ENCODE measurements at places on chromosomes 4 and X.

DNA sequence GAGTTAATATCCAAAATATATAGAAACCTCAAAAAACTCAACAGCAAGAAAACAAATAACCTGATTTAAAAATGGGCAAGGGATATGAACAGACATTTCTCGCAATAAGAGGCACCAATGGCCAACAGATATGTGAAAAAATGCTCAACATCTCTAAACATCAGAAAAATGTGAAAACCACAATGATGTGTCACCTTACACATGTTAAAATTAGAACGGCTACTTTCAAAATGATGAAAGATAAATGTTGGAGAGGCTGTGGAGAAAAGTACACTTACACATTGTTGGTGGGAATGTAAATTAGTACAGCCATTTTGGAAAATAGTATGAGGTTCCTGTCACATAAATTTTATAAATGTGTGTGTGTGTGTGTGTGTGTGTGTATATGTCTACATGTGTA lies 731.3 kb downstream of the DMD start:
- DNase-seq, result no peak

GRCh38 chr4:153064571-153064970 lies 128.4 kb downstream of the FHDC1 start:
- no peak for DNase-seq

- DNase-seq, result no peak
These were observed 37.9 kb upstream of the NKAP start for GRCh38 chrX:119981286-119982070.

- DNase-seq, result no peak
These were observed 49.8 kb downstream of the PDHA2 start for GRCh38 chr4:95889662-95890061.

GRCh38 chr4:26701786-26702227 lies 117.9 kb downstream of the TBC1D19 start:
- no peak for DNase-seq

DNA sequence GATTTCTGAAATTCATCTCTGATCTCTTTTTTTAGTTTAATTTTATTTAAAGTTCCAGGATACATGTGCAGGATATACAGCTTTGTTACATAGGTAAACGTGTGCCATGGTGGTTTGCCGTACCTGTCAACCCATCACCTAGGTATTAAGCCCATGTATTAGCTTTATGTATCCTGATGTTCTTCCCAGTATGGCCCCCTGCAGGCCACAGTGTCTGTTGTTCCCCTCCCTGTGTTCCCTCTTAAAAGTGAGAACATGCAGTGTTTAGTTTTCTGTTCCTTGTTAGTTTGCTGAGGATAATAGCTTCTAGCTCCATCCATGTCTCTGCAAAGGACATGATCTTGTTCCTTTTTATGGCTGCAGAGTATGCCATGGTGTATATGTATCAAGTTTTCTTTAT lies 153.2 kb downstream of the RAPGEF2 start:
- DNase-seq, result no peak

GRCh38 chr4:18686338-18687037 lies 664.9 kb upstream of the LCORL start:
- DNase-seq, result no peak

GRCh38 chrX:52995987-52996331 lies 37.6 kb upstream of the FAM156A start:
- DNase-seq, result no peak

DNA sequence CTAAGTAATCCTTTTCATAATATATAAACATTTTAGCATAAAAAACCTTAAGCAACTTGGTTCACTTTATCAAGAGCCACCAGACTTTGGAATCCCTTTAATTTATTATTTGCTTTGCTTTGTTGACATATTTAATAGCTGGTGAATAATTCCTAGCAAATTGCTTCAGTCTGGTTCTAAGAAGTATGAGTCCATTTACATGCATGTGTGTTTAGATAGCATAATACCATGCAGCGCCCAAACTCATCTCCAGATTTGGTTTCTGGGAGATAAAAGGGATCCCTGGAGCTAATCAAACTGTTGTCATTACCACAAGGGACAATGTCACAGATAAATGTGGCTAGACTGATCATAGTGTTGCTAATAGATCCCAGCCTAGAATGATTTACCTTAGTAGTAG lies 111.8 kb downstream of the TMEM144 start:
- no peak for DNase-seq

GRCh38 chr4:116118221-116118620 lies 967.2 kb downstream of the TRAM1L1 start:
- no peak for DNase-seq

DNA sequence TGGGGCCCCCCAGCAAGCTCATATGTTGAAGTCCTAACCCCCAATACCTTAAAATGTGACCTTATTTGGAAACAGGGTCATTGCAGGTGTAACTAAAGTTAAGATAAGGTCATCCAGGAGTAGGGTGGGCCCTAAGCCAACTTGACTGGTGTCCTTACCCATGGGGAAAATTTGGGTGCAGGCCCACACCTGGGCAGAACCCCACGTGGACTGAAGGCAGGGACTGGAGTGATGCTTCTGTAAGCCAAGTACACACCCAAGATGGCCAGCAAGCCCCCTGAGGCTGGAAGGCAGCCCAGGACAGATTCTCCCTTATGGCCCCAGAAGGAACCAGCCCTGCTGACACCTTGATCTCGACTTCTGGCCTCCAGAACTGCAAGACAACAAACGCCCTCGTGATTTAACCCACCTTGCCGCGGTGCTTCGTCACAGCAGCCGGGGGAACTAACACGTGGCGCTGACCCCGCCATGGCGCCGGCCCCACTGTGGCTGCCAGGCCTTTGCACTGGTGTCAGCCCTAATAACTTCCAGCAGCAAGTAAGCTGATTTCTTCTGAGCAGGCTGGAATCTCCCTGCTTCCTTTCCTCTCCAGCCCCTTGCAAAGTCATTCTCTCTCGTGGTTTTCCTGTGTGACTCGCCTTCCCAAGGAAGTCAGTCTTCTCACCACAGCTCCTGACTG lies 23.2 kb upstream of the MXD4 start:
- DNase-seq, result no peak

- DNase-seq, result no peak
These were observed 41.9 kb downstream of the PLS3 start for GRCh38 chrX:115602729-115603389.

DNA sequence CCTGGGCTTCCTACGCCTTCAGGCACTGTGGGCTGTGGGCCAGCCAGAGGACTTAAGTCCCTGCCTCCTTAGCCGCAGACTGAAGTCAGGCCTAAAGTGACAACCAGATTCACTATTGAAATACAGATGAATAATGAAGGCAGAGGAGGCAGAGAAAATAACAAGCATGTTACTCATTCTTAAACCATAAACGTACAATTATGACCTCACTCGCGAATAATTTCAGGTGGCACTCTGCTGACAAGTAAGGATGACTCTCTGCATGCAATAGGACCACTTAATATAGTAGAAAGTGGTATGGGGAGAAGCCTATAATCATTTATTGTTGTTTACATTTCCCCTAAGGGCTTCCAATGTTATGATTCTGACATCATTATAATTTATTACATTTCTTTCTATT lies 409.2 kb upstream of the FGF13 start:
- no peak for DNase-seq

- no peak for DNase-seq
These were observed 219.0 kb downstream of the TLL1 start for GRCh38 chr4:166091912-166092510.

DNA sequence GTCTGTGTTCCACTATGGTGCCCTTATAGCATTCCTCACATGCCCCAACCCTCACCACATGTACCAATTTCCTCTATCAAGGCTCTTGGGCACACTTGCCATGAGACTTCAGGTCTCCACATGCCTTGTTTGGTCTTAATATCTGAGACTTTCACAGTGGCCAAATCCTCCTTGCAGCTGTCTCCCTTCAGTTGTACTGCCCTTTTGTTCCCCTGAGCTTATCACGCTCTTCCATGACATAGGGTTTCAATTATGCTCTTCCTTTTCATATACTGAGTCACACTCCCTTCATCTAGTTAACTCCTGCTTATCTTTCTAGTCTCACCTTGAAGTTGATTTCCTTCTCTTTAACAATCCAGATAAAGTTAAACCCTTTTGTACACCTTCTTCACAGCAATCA lies 212.9 kb downstream of the PDHA2 start:
- DNase-seq, result no peak

GRCh38 chrX:73182502-73183114 lies 32.0 kb downstream of the NAP1L2 start:
- DNase-seq, result no peak

GRCh38 chr4:142882159-142882558 lies 36.1 kb upstream of the INPP4B start:
- DNase-seq, result no peak

DNA sequence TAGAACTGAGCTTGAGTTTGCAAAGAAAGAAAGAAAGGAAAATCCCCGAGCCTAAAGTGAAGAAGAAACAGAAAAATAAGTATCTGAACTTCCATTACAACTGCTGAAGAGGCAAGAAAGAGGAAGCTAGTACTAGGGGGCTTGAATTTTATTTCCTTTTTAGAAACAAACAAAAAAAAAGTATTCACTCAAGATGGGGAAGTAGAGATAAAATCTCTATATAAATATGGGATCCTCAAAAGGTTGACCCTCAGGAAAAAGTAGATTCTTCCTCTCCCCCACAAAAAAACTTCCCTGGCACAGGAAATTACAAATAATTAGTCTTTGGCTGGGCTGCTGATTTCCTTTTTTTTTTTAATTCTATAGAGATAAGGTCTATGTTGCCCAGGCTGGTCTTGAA lies 16.0 kb downstream of the LRBA start:
- no peak for DNase-seq

GRCh38 chrX:125744914-125745313 lies 421.2 kb downstream of the DCAF12L2 start:
- DNase-seq, result no peak

DNA sequence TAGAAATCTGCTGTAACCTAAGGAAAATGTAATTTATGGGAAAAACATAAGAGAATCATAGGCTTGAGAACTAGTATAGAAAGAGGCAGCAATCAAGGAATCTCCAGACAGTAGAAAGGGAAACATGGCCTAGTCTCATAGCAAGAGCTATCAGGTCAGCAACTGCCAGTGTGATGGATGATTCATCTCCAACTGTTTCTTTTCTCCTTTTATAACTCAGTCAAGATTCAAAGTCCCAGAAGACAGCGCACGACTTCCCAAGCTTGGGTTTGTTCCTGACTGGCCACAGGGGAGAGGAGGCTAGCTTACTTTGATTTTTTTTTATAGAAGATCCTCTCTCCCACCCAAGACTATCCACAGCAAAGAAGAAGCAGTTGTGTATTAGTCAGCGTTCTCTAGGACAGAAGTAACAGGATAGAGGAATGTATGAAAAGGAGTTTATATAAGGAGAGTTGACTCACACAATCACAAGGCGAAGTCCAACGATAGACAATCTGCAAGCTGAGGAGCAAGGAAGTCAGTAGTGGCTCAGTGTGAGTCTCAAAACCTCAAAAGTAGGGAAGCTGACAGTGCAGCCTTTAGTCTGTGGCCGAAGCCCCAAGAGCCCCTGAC lies 181.5 kb downstream of the GC start:
- no peak for DNase-seq

DNA sequence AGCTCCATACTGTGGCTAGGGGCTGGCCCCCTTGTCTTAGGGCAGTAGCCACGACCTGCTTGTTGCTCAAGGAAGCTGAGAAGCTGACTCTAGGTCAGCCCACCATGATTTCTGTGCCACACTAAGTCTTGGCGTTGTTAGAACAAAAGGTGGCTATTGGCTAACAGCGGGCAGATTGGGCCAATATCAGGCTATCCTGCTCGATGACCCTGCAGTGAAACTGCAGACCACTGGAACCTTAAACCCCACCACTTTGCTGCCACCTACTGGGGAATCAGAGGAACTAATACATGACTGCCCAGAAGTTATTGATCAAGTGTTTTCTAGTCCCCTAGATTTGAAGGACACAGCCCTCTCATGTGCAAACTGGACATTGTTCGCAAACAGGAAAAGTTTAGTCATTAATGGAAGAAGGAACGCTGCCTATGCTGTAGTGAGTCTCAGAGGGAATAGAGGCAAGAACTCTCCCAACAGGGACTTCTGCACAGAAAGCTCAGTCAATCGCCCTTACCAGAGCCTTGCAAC lies 17.0 kb upstream of the PAPSS1 start:
- DNase-seq, result no peak

- DNase-seq, result no peak
These were observed 8.7 kb upstream of the TIMP1 start for GRCh38 chrX:47573341-47574075.

DNA sequence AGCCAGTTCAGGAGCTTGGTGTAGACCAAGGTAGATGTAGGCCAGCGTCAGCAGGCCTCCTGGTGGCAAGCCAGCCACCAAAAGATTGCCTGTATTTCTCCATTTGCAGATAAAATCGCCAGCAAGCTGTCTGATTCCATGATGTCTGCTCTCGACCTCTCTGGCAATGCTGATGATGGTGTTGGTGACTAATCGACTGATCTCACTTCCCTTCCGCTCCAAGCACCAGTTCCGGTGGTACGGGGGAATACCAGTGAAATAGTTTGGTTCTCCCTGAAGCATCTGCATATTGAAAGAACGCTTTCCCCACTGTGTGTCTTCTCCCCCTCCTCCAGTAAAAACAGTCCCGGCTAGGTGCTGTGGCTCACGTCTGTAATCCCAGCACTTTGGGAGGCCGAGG lies 30.4 kb downstream of the GNL3L start:
- no peak for DNase-seq

DNA sequence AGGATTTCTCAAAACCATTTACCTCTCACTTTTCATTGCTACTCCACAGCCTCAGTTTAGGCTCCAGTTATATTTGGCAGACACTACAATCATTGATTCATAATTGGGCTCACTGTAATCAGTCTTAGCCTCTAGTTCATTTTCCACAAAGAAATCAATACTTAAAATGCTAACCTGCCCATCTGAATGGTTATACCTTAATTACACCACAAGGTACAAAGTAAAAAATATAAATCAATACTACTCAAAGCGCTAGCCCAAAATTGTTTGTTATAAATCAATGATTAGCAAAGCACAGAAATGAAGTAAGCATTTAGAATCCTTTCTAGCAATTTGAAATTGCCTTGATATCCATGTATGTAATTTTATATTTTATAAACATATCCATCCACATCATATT lies 222.6 kb upstream of the NDST3 start:
- no peak for DNase-seq

DNA sequence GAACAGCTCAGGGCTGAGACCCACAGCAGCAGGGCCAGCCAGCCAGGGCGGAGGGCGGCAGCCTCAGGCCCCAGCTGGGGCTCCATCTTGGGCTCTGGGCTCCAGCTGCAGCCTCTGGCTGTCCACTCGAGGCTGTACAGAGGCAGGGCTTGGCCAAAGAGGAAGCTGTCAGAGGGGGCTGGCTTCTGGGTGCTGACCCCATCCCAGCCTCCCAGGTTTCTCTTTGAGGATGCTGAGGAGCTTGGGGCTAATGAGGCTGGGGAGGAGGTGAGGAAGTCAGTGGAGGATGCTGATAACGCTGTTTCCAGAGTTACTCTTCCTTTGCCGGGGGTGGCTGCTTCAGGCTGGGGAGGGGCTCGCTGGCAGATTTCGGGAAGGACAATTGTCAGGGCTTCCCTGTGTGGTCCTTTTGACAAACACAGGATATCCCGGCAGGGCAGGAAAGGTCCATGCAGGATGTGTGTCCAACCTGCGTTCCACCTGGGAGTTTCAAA lies at the start of gene DIPK2B:
Gene DIPK2B, minus strand, starts transcription at position 136 of the 494 bp plus-strand sequence. Its CDS starts 50 bp downstream, at position 86.
- no peak for DNase-seq

- DNase-seq, result no peak
These were observed 49.4 kb downstream of the SLC9A6 start for GRCh38 chrX:136034668-136035067.

GRCh38 chr4:154471526-154472331 lies 19.9 kb downstream of the DCHS2 start:
- no peak for DNase-seq

GRCh38 chrX:120120223-120120622 lies 4.5 kb upstream of the RHOXF1 start:
- DNase-seq, result no peak

Measured in stimulated activated CD4-positive, alpha-beta T cell treated with anti-CD3 and anti-CD28 coated beads, Interleukin-15, amount 100 ng/mL, for 1 hour (primary cell).